ENCODE measurements at places on chromosomes 3 and 15.

DNA sequence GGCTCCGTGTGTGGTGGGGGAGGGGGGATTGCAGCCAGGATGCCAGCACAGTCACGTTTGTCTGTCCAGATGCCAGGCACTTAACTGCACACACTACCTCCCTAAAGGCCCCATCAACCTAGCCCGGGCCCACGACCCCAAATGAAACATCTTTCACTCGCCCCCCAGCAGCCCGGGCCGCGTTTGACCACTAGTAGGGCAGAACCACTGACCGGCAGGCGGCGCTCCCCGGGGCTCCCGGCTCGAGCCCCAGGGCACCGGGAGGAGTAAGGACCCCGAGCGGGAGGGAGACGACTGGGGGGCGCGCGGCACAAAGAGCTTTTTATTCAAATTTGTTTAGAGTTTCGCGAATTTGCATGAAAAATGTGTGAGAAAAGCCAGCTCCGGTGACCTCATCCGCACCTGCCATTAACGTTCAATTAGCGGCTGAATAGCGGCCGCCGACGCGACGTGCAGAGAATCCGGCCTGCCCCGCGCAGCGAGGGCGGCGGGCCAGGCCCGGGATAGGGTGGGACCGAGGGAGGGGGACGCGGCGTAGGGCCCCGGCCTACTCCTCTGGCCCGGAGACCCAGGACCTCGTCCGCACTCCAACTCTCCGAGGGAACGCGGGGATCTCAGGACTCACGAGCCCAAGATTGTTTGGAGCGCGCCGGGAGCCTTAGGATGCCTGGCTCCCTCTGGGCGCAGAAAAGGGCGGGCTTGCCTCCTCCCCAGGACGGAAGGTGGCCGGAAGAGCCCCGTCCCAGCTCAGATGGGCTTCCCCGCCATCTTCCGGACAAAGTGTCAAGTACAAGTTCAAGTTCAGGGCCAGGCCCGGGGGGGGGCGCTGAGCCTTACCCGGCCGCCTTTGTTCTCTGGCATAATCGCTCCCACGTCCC is 64.9 kb upstream of the POLG start:
- DNase-seq, result no peak

GRCh38 chr3:38968403-38968802 is 83.3 kb downstream of the SCN11A start:
- DNase-seq, result no peak

DNA sequence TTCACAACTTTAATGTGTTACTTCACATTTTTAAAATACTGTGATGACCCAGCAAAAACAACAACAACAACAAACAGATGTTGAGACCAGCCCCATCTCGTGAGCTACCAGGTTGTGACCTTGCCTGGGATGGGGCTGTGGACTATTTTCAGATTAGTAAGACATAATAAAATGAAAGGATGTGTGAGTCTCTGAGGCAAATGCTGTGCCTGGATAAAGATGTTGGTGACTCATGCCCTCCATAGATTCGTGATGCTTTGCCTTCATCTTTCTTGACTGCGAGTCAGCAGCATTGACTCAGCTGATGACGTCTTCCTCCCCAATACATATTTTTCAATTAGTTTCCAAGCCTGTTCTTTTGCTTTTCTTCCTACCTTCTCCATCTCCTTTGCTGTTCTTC is 453.0 kb upstream of the CFAP20DC start:
- no peak for DNase-seq

GRCh38 chr3:159881828-159882309 is 106.8 kb upstream of the IL12A start:
- no peak for DNase-seq

- no peak for DNase-seq
These were observed 4.3 kb downstream of the MECOM start for GRCh38 chr3:169659096-169659819.

GRCh38 chr3:117788061-117788460 is 1078.5 kb downstream of the TUSC7 start:
- no peak for DNase-seq

DNA sequence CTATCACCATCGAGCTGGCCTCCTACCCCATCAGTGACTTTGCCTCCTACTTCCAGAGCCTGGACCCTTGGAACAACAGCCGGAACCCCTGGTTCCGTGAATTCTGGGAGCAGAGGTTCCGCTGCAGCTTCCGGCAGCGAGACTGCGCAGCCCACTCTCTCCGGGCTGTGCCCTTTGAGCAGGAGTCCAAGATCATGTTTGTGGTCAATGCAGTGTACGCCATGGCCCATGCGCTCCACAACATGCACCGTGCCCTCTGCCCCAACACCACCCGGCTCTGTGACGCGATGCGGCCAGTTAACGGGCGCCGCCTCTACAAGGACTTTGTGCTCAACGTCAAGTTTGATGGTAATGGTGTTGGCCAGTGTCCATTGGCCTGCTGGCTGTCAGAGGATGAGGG is 6.1 kb downstream of the GRM2 start:
- DNase-seq, result no peak

DNA sequence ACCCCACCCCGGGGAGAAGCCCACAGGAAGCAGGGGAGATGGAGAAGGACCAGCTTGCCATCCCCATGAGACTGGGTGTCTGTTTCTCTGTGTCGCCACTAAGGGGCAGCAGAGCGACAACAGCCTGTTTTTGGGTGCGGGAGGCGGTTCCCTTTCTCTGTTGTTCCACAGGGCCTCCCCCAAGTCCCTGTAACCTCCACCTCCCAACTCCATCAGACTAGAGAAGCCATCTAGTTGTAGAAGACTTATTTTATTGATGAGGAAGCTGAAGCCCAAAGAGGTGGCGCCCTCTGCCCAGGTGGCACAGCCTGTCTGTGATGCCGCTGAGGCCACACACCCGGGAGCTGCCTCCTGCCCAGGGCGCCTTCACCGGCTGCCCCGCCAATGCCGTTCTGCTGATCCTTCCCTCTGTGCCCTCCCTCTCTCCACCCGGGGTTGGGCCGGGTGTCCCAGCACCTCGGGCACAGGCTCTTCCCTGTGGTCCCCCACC is 3.9 kb upstream of the CCDC9B start:
- peak; percentile 48 for DNase-seq

DNA sequence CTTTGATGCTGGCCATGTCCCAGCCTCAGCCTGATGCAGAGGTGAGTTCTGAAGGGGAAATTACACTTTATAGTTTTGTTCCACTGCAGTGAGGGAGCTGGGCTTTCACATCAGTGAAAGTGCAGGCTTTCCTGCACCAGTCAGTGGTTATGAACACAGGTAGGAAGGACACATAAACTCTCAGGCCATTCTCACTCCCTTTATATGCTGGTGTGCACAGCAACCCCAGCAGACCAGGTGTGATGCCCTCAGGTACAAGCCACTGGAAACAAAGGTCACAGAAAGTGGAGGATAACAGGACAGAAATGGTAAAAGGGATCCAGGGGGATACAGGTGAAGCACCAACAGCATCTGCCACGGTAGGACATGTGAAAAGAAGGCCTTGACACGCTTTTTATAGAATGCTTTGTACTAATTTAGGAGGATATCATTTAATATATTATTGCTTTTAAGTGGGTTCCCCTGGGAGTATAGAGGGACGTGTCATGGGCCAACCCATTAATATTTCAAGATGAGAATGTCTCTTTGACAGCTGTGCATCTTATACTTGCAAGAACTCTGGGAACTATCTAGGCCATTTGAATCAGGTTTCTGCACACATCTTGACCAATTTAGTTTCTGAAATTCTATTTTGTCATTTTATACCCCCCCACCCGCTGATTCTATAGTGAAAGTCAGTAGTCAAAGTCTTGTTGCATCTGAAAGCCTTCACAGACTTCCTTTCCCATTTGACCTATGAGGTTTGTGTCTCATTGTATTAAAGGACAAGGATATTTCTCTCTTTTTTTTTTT is 25.0 kb upstream of the BLM start:
- DNase-seq, result no peak

DNA sequence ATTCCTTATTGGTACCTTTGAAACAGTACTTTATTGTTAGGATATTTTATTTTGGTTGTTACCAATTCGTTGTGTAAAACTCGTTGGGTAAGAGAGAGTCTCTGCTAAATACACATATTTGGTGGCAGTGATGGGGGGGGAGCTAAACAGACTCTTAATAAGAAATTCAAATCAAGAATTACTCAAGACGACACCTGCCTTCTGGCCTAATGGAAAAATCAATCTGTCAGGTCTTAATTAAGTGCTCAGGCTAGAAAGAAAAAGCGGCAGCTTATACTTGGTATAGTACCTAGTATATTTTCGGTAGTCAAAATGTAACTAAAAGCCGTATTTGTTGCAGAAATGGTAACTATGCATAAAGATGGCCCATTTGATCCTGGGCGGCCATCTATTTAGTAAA is 18.2 kb downstream of the FOXP1 start:
- no peak for DNase-seq

DNA sequence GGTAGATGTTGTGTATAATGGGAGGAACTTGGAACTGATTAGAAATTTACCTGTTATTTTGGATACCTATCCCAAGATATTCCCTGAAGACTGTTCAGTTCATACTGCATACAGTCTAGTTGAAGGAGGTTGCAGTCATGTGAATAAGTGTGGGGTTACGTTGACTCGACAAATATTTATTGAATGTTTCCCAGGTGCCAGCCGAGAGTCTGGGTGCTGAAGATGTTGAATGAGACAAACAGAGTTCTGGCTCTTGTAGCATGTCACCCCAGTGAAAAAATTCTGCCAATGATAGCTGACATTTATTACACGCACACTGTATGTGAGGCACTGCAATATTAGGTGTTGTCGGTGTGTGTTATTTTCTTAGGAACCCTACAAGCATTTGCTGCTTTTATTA is 176.0 kb downstream of the KCNMB2 start:
- DNase-seq, result no peak

- DNase-seq, result no peak
These were observed 22.8 kb upstream of the LRRC34 start for GRCh38 chr3:169835533-169835932.

DNA sequence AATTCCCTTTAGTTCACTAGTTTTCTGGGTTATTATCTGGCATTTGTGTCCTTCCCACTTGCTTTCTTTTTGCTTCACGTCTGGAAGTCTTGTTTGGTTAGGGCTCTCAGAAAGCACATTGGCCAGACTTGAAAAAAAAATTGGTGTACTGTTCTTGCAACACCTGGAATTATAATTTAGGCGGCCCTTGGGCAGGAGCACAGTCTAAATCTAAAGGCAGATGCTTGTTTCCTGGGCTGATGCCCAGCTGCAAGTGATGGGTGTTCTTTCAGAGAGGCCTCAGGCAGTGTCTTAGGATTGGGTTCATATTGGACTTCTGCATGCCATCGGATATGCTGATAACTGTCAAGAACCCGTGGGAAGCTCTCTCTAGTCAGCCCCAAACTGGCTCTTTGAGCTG is 521.5 kb downstream of the PDCD6IP start:
- no peak for DNase-seq

DNA sequence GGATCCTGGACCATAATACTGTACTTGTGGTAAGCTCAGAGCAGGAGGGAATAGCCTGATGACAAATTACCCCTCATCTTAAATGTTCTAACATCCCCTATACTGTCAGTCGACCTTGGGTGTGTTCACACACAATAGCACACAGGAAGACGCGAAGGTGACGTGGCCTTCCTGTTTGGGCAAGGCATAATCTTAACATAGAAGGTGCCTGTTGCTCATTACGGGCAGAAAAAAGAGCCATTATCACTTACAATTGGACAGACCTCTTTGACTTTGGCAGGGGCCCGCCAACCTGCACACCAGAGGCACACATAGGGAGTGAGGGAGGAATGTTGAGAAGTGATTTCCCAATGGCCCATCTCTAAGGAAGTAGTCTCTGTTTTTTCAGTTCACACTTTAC is 144.2 kb downstream of the ANO10 start:
- peak; percentile 17 for DNase-seq

DNA sequence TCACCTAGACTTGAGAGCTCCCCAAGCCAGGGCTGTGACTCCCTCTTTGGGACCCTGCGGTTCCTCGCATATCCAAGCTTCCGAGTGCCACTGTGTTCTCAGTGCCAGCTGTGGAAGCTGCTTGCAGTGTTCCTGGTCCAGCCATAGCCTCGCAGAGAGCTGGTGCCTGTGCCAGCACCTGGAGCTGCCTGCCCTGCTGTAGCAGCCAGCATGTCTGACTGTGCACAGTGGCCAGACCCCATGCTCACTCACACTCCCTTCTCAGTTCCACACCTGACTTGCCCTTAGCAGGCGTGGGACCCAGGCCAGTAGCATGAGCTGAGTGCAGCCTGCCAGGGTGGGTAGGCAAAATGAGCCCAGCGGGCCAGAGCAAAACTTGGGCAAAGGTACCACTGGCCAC is 25.3 kb downstream of the LRRC49 start:
- DNase-seq, result no peak

DNA sequence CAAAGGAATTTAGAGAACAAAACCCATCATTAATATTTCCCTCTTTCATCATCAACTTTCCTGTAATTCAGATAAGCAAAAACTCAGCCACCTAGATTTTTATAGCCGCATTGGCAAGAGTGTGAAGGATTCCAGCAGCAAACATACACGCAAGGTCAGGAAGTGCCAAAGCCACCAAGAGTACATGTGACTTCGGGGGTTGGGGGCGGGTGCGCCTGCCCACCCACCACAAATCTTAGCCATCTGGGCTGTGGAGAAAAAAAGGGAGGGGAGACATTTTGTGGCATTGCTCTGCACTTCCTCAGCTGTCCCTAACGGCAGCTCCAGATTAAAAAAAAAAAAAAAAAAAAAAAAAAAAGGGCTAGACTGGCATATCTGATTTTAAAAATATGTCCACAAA is 148.4 kb downstream of the TNIK start:
- no peak for DNase-seq

DNA sequence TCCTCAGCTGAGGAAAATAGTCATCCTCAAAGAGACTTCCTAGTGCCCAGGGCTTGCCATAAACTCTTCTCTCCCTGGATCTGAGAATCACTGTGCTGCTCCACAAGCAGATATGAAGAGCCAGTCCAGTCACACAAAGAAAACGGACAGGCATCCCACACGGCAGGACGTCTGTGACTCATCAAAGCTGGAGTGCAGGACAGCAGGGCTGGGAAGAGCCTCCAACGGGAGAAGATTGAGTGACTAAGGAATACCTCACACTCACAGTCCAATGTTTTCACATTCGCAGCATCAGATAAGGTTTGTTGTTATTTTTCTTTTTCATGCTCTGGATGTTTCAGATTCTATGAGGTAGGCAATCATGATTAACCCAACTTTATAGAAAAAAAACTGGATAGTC is 57.8 kb downstream of the NEK10 start:
- no peak for DNase-seq

DNA sequence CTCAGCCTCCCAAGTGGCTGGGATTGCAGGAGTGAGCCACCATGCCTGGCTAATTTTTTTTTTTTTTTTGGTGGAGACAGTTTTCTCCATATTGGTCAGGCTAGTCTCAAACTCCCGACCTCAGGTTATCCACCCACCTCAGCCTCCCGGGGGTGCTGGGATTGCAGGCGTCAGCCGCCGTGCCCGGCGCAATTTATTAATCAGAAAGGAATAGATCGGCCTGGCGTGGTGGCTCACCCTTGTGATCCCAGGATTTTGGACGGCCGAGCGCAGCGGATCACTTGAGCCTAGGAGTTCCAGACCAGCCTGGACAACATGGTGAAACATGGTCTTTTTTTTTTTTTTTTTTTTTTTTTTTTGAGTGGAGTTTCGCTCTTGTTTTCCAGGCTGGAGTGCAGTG is 13.3 kb upstream of the GOLGA8M start:
- no peak for DNase-seq

- DNase-seq, result no peak
These were observed 14.0 kb upstream of the TPM1 start for GRCh38 chr15:63028442-63029110.
